ENCODE measurements at places on chromosomes 1 and 21.
A peak's percentile ranks its signal among the peaks of the same experiment; 100 is the strongest.

GRCh38 chr1:212514056-212514614 lies 81.4 kb downstream of the NENF start:
- DNase-seq: no peak

DNA sequence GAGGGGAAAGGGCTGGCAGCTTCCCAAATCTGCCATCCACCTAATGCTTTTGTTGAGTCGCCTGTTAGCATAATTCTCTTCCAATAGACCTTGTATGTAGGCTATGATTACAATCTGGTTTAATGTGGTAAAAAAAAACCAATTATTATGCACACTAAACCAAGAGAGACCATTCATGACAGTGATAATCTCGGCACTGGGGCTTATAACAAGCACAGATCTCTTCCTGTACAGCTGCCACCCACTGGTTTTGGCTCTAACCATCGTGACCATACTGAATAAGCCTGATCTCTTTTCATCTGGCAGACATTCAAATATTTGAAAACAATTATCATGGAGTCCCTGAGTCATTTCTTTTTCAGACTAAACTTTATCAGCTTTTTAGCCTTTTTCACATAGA lies 12.0 kb upstream of the SYT14 start:
- DNase-seq: no peak

GRCh38 chr1:112344754-112345423 lies 51.1 kb upstream of the CTTNBP2NL start:
- DNase-seq: no peak

DNA sequence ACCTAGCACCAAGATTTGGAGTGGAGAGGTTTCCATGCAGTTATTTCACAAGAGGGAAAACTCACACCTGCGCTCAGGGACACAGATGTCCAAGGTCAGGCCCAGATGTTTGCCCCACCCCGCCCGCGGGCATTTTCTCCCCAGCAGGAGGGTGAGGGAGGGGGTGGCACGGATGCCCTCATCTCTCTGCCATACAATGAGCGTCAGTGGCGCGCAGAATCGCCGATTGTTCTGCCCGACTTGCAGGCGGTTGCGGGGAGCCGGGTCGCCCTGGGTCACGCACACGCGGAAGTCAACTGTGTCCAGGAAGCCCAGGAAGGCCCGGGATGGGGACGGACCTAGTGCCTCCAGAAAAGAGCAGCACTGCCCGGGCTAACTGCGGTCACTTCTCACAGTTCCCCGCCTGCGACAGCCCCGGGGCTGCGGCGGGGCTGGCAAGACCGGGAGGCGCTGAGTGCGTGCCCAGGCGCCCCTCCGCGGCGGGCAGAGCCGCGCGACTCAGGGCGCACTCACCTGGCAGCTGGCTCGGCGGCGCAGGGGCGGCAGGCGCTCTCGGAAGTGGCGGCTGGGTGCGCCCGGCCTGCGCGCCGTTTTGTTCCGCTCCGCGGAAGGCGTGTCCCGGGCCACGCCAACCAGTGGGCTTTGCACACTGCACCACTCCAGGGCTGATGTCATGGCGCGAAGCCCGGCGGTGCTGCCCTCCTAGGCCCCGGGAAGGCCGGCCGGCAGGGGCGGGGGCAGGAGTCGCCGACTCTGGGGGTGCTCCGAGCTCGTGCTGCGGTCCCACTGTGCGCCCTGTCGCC lies at the start of gene CSRP1:
TSS of gene CSRP1 (minus strand) at position 567 of the 803 bp plus-strand sequence. CDS start 10,820 bp downstream, outside the sequence.
- peak; percentile 88 for DNase-seq

DNA sequence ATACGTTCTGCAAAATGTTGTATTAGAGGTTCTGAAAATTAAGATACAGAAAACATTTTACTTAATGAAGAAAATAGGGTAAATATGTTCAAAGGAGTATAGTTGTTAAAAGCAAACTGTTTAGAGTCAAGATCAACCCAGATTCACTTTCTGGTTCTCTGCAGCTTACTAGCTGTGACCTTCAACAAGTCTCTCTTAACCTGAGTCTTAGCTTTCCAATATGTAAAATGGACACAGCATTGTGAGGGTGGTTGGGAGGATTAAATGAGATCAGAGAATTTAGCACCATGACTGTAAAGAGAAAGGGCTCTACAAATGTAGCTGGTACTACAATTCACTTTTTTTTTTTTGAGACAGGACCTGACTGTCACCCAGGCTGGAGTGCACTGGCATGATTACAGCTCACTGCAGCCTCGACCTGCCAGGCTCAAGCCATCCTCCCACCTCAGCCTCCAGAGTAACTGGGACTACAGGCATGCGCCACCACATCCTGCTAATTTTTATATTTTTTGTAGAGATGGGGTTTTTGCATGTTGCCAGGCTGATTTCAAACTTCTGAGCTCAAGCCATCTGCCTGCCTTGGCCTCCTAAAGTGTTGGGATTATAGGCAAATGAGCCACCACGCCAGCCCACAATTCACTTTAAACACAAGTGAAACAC lies 43.9 kb downstream of the ATP1A1 start:
- DNase-seq: no peak

GRCh38 chr1:200626853-200627534 lies 6.4 kb upstream of the KIF14 start:
- no peak for DNase-seq

DNA sequence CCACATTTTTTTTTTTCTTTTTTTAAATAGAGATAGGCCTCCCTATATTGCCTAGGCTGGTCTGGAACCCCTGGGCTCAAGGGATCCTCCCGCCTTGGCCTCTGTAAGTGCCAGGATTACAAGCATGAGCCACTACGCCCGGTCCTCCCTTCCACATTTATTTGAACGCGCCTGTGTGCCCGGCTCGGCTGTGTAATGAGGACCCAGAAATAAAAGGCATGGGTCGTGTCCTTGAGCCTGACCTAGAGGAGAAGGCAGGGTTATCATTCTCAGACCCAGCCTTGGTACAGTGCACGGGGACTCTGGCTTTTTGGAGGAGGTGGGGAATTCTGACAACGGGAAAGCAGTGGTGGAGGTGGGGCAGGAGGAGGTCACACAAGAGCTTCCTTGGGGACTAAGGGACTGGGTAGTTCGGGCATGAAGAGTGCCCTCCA lies 841 bp downstream of the CENPF start:
- DNase-seq: peak; percentile 51

DNA sequence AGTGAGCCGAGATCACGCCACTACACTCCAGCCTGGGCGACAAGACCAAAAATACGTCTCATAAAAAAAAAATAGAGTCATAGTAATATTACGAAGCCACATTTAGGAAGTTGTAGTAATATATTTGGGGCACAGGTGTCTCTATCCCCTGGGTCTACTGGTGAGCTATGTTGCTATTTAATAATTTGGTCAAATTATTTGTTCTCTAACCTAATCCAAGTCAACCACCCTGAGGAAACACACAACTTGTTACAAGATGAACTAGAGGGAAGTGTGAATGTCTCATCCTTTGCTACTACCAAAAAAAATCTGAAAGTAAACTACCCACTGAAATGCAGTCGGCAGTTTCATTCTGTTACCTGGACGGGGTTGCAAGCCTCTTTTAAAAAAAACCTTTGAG lies 35.3 kb downstream of the RGS8 start:
- DNase-seq: no peak

GRCh38 chr1:154962156-154962749 lies 671 bp upstream of the PYGO2 start:
- peak; percentile 81 for DNase-seq

Data from OCI-M1 (cell line).